ENCODE measurements at places on chromosomes 6 and 20.

DNA sequence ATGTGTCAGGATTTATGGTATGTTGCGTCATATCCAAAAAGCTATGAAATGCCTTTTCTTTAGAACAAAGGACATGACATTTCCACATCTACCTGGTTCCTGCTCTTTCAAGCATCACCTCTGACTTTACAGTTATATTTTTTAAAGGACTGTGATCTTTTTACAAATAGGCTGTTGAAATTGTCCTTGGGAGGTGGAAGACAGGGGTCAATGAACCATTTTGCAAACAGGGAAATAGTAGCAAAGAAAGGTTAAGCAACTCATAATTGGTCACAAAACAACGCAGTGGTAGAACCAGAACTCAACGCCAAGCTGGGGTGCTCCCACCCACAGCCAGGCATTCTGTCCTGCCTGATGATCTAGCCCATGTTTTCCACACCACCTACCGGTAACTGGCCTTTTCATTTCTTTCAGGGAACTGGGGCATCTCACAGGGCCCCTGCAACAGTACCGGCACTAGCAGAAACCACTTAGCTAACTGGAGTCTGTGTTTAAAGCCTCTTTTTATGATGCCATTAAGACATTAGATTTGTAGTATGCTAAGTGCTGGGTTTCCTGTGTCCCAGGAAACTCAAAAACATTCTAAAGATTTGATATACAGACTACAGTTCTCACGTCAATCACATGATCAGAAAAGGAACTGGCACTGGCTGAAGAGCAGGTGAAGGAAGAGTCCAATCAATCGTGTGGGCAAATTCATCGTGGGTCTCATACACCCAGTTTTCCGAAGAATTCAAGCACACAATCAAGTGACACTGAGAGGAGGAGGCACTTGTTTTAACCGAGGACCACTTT is 13.9 kb downstream of the ZNF217 start:
- no peak for DNase-seq

DNA sequence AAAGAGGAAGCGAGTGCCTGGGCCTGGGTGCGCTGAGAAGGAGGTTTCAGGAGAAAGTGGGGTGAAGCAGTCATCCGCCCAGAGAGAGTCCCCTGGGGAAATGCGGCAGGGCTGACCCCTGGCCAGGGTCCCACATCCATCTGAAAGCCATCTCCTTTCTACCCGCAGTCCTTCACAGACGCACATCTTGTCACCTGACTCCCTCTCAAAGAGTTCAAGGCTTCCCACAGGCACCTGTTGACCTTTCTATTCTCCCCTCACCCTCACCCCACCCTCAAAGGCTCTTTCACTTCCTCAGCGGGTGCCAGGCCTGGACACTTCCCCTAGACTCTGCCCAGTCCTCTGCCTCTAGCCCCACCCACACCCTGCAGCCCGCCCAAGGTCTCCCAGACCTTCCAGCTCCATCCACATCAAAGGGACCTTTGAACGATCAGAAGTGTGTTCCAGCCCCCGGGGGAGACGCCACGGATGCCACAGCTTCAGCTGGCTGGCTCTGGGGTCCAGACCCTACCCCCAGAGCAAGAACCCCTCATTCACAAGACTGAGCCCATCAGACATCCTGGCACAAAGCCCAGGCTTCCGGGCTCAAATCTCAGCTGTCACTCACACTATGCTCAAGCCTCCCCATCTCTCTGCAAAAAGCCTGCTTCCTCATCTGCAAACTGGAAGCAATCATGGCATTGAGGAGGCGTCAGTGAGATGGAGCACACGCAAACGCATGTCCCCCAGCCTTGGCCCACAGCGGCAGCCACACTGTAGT is 2.1 kb downstream of the CTSZ start:
- DNase-seq = no peak

DNA sequence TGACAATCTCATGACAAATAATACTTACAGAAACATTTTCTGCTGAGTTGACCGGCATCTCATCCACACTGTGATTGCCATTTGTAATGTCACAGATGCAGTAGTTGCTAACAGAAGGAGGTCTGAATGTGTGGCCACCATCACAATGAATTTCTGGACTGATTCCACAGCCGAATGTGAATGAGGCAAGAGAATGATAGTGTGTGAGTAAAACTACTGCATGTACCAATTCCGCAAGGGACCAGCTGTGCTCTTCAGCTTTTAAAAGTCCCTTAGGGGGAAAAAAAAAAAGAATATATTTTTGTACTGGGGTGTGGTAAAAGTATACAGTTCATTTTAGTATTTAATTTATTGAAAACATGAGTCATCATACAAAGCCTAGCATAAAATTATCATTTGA is 96.2 kb downstream of the SESN1 start:
- no peak for DNase-seq

- DNase-seq = no peak
Observed at GRCh38 chr20:23305098-23305497, 45.5 kb upstream of the NXT1 start.

GRCh38 chr6:18242062-18242851 is 22.1 kb downstream of the DEK start:
- DNase-seq = no peak

GRCh38 chr6:108350528-108350927 is 55.7 kb downstream of the AFG1L start:
- no peak for DNase-seq

- DNase-seq = no peak
Observed at GRCh38 chr6:161220346-161220745, 53.5 kb downstream of the AGPAT4 start.

- DNase-seq = no peak
Observed at GRCh38 chr6:114362957-114363356, 20.1 kb upstream of the HS3ST5 start.

DNA sequence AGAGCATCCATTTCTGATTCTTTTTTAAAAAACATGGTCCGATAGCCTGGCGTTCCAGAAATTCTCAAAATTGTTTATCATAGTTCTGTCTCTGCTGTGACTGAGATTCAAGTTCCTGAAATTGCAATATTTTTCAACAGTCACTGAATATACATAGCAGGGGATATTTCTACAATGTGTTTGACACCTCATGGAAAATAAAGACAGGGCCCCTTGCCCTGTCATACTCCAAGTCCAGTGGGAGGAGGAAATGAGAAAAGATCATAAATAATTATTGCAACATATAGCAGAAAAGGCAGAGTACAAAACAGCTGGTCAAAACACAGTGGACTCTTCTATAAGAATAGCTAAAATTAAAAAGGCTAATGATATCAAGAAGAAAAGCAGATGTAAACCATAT is 234.8 kb upstream of the SPTLC3 start:
- no peak for DNase-seq
